Astrocyte of the hippocampus (primary cell): ENCODE measurements at places on chromosomes 1 and 21.

GRCh38 chr1:214417545-214418210, 133.7 kb downstream of the PTPN14 start:
- DNase-seq: no peak

- no peak for DNase-seq
Observed at GRCh38 chr1:173581383-173582079, 21.3 kb downstream of the SLC9C2 start.

DNA sequence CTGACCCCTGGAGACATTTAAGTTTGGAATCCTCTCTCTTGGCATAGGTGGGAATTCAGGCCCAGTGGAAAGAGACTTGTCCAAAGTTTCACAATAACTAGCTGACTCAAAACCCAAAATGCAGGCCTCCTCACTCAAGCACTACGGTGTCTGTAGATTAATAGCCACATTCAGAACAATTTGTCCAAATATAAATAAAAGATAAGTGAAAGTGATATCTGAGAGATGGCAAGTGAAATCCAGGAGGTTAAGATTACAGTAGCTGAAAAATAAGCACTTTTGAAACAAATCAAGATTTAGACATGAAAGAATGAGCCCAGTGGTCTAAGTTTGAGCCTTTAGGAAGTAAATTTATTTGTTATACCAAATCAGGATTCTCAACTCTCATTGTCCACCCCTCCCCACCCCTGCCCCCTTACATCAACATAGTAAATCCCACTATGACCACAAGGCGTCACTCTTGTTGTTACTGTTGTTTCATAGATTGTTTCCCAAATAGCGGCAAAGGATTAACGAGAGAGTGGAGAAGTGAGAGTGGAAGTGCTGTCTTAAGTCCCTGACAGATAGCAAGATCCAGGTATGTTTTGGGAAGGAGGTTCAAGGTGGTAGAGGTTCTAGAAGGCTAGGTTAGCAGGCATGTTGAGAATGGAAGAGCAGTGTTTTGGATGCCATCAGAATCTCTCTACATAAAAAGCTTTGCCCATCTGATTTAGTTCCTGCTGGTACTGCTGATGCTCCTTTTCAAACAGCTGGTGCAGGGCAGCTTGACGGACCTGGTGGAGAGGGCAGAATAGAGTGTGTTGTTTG, 7.1 kb upstream of the TPM3 start:
- peak; percentile 76 for DNase-seq

DNA sequence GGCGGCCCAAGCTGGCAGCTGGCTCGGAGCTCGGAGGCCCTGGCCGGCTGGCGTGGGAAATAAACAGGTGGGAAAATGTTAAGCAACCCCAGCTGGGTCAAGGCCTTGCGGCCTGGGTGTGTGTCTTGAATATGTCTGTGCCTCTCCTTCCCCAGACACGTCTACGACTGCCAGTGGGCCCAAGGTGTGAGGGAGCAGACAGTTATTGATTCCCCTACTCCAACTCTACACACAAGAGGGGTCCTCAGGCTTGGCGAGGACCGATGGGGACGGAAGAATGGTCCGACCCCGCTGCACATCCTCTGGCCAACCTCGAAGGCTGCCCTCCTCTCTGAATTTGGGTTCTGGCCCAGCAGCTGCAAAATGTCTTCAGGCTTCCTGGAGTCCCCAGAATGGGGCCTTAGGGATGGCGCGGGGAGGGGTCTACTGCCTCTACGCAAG, 2.2 kb downstream of the IL22RA1 start:
- no peak for DNase-seq
